ENCODE measurements at places on chromosomes 3 and 15.

GRCh38 chr3:159652452-159652851 lies 336.2 kb upstream of the IL12A start:
- DNase-seq = no peak

DNA sequence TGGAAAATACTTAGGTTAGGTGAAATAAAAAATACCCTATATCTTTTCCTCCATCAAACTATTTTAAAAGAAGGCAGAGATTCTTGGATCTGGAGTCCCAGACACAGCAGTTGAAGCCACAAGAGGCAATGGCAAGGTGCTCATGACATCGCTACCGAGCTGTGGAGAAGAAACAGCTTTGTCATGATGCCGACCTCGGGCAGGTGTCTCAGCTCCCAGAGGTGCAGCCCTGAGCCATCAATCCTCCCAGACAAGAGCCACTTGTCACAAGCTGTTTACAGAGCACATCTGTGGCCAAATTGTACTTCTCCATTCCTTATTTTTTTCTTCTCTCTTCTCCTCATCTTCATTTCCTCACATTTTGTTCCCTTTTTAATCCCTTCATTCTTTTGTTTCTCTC lies 50.8 kb downstream of the GPR176 start:
- no peak for DNase-seq

DNA sequence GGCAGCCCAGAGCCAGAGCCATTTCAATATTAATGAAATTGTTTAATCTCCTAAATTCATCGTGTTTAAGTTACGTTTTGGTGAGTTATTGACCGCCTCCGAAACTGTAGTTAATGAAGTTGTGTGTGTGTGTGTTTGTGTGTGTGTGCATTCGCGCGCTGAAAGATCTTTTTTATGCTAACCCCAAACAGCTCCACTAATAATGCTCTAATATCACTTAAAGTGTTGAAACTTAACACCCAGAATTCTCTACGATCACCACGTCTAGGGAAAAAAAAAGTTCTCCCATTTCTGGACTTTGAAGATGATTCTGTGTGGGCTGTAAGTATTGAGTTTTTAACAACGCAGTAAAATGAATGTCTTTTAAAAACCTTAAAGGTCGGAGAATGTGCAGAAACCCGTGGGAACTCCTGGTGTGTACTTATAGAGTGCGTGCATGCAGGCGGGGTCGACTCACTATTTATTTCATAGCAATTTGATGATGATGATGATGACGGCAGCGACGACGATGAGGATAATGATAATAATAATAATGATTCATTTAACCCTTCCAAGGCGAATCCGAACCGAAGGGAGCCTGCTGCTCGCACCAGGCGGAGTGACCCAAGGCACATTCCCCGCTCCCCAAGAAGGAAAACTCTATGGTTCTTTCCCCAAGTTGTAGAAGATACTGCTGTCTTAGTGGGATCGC lies 1.4 kb upstream of the FOXB1 start:
- DNase-seq = no peak

GRCh38 chr3:5188419-5189221 lies 1.1 kb downstream of the EDEM1 start:
- DNase-seq = peak; percentile 46

GRCh38 chr15:40436116-40436891 lies 4.4 kb upstream of the BAHD1 start:
- DNase-seq = peak; percentile 49

DNA sequence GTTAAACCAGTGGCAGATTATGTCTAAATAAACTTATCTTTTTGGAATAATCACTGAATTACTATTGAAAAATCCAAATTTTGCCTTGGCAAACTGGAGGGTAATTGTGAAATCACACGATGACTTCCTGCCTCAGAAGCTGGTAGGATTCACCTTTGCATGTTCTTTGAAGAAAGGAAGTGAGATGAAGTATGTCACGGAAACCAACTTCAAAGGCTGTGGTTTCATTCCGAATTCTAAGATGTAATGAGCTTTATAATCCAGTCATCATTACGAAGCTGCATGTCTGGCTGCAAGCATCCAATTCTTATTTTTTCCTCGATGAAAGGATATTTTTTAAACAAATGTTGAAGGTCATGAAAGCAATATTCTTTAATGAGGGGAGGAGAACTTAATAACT lies 15.0 kb upstream of the ZBED2 start:
- DNase-seq = no peak

DNA sequence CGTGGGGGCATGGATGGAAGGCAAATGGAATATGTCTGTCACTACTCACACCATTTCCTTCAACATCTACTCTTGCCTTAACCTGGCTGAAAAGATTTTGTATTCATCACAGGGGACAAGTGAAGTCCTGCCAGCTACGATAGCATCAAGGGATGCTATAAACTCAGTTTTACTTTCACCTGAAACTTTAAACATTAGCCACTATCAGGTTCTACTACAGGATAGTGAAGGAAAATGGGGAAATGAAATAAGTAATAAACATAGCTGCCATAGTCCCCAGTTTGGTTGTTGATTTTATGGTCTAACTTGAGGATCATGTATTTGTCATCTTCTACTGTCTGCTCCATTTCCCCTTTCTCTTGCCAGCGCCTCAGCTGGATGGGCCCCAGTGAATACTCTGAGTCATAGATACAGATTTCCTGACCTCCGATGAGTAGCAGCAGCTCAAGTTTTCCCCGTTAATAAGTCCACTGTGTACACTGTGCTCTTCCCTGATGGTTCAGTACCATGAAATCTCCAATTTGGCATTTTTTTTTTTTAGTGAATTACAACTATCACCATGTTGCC lies 338.2 kb upstream of the SLCO3A1 start:
- no peak for DNase-seq

GRCh38 chr3:115685097-115685496 lies 61.8 kb downstream of the GAP43 start:
- no peak for DNase-seq

- DNase-seq = peak; percentile 20
Measured at GRCh38 chr15:82045179-82045891, 483 bp downstream of the MEX3B start.

DNA sequence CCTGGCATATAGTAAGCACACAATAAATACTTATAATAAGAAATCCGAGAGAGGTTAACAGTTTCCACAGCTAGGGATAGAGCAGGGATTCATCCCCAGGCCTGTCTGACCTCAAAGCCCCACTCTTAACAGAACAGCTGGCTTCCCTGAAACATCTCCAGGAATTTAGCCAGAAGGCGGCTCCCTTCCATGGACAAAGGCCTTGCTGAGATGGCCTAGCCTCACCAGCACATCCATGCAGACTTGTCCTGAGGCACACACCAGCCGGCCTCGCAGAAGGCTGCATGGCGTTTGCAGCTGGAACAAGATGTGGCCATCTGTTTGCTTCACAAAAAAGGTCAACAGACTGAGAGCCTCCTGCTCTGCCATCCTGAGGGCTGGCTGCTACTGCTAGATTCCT lies 245.4 kb downstream of the SLCO3A1 start:
- no peak for DNase-seq

GRCh38 chr3:47404431-47404876 lies 23.6 kb downstream of the PTPN23 start:
- no peak for DNase-seq

- no peak for DNase-seq
Measured at GRCh38 chr15:52158084-52158765, 33.0 kb downstream of the GNB5 start.

DNA sequence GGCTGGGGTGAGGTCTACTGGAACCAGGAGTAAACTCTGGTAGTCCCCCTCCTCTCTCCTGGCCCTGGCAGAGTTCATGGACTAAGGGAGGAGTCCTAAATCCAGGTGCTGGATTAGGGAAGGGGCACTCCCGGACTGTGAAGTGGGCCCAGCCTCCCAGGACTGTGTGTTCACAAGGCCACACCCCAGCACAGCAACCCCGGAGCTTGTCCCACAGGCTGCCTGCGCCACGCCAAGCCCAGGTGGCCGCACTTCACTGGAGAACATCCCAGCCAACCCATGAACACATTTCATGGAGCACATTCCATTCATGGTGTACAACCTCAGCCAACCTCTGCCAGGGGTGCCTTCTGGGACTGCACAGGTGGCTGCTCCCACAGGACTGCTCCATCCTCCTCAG lies 8.2 kb downstream of the ARPIN start:
- DNase-seq = no peak

DNA sequence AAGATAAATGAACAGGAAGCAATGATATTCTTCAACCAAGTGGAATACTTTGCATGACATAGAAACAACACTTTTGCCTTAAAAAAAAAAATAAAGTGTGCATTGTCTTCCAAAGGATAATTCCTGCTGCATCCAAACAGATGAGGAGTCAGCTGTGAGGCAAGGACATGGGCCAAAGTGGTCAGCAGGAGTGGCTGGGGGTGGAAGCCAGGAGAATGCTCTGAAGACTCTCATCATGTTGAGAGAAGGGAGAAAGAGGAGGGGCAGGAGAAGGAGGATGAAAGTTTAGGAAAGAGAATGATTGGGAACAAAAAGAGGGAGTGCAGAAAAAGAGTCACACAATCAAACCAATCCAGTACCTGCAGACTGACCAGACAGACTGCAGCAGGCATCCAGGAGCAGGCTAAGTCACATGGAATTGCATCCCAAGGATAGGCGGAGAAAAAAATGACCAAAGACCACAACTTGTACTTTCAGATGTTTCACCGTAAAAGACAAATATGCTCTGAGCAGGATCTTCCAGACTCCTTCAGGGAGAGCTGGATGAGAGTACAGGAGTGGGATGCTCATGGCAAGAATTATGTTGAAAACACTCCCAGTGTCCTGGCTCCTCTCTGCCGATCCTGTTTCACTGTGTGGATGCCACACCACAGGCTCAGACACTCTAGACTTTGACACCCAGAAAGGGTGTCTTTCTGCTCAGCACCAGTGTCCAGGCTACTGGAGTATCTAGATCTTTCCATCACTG lies 11.9 kb downstream of the ABI3BP start:
- DNase-seq = no peak

DNA sequence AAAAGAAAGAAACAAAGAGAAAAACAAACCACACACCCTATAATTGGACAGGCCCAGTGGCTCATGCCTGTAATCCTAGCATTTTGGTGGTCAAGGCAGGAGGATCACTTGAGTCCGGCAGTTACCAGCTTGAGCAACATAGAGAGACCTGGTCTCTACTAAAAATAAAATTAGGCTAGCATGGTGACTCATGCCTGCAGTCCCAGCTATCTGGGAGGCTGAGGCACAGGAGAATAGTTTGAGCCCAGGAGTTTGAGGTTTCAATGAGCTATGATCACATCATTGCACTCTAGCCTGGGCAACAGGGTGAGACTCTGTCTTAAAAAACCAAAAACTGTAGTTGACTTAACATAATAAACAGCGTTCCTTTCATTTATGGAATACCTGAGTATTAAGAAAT lies 72.3 kb upstream of the ST3GAL6 start:
- DNase-seq = no peak

- peak; percentile 76 for DNase-seq
Measured at GRCh38 chr3:32238453-32239306, at the start of gene CMTM8. Gene CMTM8 (plus strand): TSS chr3:32238680. CDS start chr3:32238973, 293 bp downstream.

GRCh38 chr3:24023197-24023596 lies 78.1 kb downstream of the NR1D2 start:
- DNase-seq = no peak

DNA sequence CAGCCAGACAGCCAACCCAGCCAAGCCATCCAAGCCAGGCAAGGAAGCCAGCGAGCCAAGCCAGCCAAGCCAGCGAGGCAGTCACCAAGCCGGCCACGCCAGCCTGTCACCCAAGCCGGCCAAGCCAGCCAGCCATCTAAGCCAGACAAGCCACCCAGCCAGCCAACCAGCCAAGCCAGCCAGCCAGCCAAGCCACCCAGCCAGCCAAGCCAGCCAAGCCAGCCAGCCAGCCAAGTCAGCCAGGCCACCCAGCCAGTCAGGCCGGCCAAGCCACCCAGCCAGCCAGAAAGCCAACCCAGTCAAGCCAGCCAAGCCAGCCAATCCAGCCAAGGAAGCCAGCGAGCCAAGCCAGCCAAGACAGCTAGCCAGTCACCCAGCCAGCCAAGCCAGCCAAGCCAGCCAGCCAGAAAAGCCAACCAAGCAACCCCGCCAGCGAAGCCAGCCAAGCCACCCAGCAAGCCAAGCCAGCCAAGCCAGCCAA lies 201.2 kb downstream of the GOLGA6L6 start:
- DNase-seq = no peak

GRCh38 chr3:108328821-108329486 lies 32.6 kb downstream of the HHLA2 start:
- DNase-seq = no peak

DNA sequence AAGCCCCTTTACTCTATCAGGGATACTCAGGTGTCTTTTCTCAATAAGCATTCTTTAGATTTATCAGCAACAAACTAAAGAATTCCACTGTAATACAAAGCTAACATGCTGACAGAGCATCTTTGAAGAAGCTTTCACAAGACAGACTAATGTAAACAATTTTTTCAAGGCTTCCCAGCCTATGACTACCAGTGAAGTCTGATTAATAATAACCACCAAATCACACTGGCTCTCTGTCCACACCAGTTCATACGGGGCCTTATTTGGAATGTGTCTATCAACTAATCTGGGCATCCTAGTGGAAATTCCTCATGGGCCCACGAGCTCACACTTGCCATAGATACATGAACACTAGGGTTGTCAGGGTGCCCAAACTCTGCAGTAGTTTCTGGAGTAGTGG lies 84.5 kb downstream of the EFL1 start:
- no peak for DNase-seq

DNA sequence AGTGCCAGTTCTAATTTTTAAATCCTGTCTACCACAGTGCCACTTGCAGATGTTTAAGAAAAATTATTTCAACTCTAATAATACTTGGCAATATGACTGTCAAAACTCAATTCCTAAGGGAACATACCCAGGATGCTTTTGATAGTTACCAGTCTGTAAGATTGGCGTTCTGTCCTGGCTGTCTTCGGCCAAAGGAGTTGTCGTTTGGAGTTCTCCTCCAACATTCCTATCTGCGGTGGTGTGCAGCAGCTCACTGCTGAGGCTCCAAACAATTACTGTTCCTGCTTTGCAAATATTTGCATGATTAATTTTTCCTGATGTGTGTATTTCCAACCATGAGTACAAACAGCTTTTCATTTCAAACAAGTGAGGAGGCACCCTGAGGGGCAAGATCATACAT lies 330.8 kb upstream of the DPH6 start:
- no peak for DNase-seq

DNA sequence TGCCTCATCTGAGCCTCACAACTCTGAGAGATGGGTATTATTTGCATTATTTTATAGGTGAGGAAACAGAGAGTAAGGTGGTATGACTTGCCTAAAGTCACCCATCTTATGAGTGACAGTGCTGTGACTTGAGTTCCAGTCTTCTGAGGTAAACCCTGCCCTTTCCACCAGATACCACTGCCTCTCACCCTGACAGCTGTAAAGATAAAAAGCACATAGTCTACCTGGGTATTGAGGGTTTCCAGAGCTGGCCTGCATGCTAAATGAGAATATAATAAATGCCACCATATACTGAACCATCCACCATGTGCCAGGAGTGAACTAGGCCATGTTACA lies 25.6 kb downstream of the RASGRP1 start:
- no peak for DNase-seq

DNA sequence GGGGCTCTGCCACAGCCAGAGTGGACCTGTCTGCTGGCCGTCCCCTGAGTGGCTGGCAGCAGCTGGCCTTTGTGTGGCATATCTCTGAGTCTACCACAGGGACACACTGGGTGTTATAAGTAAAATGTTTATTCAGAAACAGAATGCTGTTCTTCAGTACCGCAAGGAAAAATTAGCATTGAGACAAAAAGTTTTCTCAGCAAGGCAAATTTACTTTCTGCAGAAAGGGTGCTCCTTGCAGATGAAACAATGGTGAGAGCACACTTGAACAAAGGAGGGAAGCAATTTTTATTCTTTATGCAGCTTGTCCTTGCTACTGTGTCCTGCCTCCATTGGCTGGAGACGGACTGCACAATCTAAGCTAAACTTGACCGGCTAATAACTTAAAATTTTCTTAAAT lies 4.0 kb downstream of the TMEM89 start:
- no peak for DNase-seq
